Bronchial smooth muscle cell (primary cell): ENCODE measurements at places on chromosomes 6 and 20. TPM values are rescaled to one million over a fixed set of nuclear protein-coding genes. Genes with fewer than 3 reads are reported as not detected.

TAGAP gene
- not detected in 2 replicates for total RNA-seq

TNF gene
- not detected in 2 replicates for total RNA-seq

NEDD9 gene
- 0.16 and 0.17 TPM in 2 replicates for total RNA-seq

RWDD1 gene
- 17.5 and 20.8 TPM in 2 replicates for total RNA-seq

SLC17A2 gene
- not detected in 2 replicates for total RNA-seq

RBBP8NL gene
- total RNA-seq = not detected in 2 replicates

PTK7 gene
- total RNA-seq = 56.9 and 151 TPM in 2 replicates

ENPP3 gene
- 0.17 and 0.32 TPM in 2 replicates for total RNA-seq

MYLK4 gene
- 0.32 and 0.52 TPM in 2 replicates for total RNA-seq

MUC21 gene
- total RNA-seq = not detected in 2 replicates

SLC22A3 gene
- under 0.01 and 0.09 TPM in 2 replicates for total RNA-seq

BPIFB2 gene
- total RNA-seq = not detected in 2 replicates

DNMT3B gene
- 1.1 and 1.5 TPM in 2 replicates for total RNA-seq

NFYA gene
- 11.2 and 13.2 TPM in 2 replicates for total RNA-seq

DUSP15 gene
- 0.26 TPM in 1 of 2 replicates, not detected in the other for total RNA-seq

SDC4 gene
- 78.1 and 98.7 TPM in 2 replicates for total RNA-seq

LHFPL5 gene
- total RNA-seq = not detected in 2 replicates

ZBTB46 gene
- 23.6 and 54.7 TPM in 2 replicates for total RNA-seq

OPRM1 gene
- under 0.01 TPM in 1 of 2 replicates, not detected in the other for total RNA-seq

PSORS1C1 gene
- total RNA-seq = 1.4 and 2.8 TPM in 2 replicates

CYP24A1 gene
- under 0.01 and 0.09 TPM in 2 replicates for total RNA-seq

SIRPB1 gene
- total RNA-seq = 0.17 and 0.79 TPM in 2 replicates

VSX1 gene
- total RNA-seq = not detected in 2 replicates

SAPCD1 gene
- total RNA-seq = 0.26 and 1.3 TPM in 2 replicates

DEFB115 gene
- not detected in 2 replicates for total RNA-seq

GSTA1 gene
- total RNA-seq = not detected in 2 replicates
